ENCODE measurements at places on chromosomes 16 and 17.

- no peak for DNase-seq
Observed at GRCh38 chr16:80176114-80176513, 364.7 kb upstream of the DYNLRB2 start.

GRCh38 chr16:11403534-11403795 lies 58.2 kb downstream of the RMI2 start:
- DNase-seq: no peak

DNA sequence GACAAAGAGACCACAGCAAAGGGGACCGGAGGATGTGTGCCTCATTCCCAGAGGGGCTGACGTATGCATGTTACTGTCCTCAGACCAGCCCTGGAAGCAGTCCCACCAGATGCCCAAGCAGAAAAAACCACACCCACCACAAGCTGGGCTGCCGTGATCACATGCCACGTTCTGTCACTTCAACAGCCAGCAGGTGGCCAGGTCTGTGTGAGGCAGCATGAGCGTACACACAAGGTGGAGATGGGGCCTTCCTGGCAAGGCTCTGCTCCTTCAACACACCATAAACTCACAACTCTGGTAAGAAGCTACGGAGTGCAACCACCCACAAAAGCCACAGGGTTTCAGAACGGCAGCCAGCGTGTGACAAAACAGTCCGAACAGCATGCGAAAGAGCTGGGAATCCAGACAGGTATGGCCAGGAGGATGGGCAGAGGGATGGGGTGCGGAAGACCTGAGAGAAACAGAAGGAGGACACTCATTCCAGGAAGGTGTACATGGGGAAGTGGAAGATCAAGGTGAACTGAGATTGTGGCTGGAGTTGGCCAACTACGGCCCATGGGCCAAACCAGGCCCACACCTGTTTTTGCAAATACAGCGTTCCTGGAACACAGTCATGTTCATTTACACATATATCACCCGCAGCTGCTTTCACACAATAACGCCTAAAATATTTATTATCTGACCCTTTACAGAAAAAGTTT lies 27.9 kb downstream of the MBTPS1 start:
- peak; percentile 70 for DNase-seq

- no peak for DNase-seq
Observed at GRCh38 chr17:63420868-63421680, 25.0 kb downstream of the CYB561 start.

GRCh38 chr16:48628359-48628985 lies 18.5 kb upstream of the N4BP1 start:
- no peak for DNase-seq

DNA sequence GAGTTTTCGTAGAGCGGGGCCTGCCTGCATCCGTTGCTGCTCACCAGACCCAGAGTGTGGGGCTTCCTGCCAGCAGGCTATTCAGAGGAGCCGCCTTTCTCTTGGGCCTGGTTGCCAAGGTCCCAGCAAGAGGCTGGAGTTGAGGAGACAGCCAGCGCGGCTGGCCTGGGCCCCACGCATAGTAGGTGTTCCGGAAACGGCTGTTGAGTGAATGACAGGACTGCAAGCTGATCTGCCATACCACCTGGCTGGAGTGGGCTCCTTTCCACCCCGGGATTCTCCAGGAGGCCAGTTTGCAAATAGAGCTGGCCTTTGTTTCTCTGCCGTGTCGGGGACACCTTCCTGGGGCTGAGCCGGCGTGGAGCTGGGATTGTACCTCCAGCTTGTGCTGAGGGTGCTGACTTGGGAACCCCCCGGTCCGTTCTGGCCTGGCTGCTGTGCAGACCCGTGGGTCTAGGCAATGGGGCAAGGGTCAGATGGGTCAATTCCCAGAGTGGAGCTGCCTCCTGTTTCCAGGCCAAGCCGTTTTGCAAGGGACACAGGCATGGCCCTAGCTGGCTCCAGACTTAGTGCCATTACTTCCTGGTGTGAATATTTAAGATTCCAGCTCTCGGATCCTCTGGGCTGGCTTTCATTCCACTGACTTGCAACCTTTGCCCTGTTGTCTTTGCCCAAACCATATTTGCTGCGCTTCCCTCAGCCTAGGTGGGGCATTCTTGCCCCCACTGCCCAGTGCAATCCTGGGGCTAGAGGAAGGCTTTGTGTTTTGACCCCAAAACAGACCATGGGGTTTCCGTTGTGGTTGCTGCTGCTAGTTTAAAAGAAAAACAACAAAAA lies 68.8 kb downstream of the CMIP start:
- no peak for DNase-seq

- DNase-seq: no peak
Observed at GRCh38 chr17:13415871-13416416, 185.8 kb downstream of the HS3ST3A1 start.

DNA sequence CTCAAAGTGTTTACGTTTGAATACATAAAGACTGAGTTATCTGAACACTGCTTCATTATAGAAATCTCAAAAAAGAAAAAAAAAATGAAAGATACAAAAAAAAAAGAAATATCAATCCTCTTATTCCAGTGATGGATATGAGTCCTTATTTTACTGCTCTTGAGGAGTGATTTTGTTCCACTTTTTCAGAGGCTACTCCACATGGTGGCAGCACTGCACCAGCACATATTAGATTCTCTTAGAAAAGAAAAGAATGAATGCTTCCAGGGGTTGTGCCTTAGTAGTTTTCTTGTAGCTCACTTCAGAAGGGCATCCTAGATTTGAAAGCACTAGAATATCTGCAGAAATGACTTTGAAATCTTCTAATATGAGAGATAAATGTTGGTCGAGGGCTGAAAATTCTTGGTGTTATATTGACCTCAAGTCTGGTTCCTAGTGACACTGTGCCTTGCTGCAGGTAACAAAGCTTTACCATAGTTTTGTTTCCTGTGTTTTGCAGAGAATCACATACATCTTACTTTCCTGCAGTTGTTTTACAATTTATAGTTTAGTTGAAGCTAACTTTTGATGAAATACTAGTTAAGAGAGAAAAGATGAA lies 25.9 kb downstream of the AP2B1 start:
- DNase-seq: peak; percentile 43

- no peak for DNase-seq
Observed at GRCh38 chr16:51053775-51054174, 97.3 kb downstream of the SALL1 start.

- DNase-seq: peak; percentile 81
Observed at GRCh38 chr17:66964930-66965800, 658 bp downstream of the CACNG4 start.

DNA sequence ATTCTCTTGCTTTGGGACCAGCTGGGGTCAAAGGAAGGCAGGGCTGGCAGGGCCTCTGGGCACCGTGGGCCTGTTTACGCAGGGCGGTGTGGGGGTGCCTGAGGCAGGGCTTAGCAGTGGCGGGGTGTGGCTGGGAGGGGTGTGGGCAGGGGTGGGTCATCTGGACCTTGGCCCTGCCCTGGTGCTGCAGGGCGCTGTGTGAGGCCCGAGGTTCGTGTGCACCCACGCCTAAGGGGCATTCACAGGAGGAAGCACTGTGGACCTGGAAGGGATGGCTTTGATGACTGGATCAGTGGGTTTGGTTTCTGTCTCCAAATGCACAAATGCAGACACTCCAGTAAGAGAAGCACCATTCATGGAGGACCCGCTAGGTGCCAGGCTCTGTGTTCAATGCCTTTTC lies 37.3 kb downstream of the BCO1 start:
- DNase-seq: no peak

- DNase-seq: no peak
Observed at GRCh38 chr16:3475604-3476375, 19.5 kb downstream of the C16orf90 start.

- no peak for DNase-seq
Observed at GRCh38 chr16:53771655-53772497, 67.9 kb downstream of the FTO start.

DNA sequence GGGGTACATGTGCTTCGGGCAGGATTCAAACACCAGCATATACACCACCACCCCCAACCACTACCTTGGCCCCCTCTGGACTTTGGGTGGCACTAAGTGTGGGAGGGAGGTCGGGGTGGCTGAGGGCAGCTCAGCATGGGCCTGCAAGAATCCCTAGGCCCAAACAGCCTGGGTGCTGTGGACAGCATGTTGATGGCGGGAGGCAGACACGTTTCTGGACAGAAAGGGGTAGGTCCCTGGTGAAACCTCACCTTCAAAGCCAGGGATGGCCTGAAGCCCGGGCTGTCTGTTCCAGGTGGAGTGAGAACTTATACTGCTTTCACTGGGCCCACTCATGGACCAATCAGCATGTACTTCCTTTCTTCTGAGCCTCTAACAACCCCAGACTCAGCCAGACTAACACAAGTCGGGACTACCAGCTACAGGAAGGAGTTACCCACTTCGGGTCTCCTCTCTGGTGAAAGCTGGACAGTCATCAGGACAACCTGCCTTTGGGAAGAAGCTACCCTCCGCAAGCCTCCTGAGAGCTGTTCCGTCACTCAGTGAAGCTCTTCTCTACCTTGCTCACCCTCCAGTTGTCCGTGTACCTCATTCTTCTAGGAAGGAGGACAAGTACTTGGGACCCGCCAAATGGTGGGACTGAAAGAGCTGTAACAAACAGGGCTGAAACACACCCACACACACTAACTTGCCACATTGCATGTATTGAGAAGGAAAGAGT lies 203.0 kb downstream of the CPPED1 start:
- DNase-seq: no peak

DNA sequence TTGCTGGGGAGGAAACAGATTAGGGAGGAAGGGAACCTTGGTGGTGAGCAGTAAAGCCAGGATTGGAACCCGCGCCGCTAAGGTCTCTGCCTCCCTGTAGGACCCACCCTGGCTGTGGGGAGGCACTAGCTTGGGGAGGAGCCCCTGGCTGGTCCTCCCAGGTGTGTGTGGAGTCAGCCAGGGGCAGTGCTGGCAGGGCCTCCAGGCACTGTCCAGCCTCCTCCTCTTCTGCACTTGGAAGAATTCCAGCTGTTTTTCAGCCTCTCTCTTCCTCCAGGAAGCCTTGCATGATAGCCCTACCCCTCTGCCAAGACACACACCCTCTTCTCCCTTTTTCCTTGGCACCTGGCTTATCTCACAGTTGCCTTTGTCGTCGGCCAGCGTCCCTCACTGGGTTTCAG lies 34.8 kb downstream of the TMEM235 start:
- DNase-seq: no peak

DNA sequence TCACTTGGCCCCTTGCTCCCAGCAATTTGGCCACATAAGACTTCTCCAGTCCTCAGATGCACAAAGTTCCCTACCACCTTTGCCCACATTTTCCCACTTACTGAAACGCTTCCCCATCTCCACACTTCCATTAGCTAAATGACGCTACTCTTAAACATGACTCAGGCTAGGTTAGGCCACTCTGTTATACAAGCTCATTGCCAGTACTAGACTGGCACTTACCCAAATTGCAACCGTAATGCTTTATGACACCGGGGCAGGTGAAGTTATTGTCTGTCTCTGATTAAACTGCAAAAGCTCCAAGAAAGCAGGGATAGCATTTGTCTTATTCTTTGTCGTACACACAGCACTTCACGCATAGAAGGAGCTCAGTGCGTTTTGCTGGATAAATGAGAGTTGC lies 29.2 kb downstream of the ASPA start:
- no peak for DNase-seq

DNA sequence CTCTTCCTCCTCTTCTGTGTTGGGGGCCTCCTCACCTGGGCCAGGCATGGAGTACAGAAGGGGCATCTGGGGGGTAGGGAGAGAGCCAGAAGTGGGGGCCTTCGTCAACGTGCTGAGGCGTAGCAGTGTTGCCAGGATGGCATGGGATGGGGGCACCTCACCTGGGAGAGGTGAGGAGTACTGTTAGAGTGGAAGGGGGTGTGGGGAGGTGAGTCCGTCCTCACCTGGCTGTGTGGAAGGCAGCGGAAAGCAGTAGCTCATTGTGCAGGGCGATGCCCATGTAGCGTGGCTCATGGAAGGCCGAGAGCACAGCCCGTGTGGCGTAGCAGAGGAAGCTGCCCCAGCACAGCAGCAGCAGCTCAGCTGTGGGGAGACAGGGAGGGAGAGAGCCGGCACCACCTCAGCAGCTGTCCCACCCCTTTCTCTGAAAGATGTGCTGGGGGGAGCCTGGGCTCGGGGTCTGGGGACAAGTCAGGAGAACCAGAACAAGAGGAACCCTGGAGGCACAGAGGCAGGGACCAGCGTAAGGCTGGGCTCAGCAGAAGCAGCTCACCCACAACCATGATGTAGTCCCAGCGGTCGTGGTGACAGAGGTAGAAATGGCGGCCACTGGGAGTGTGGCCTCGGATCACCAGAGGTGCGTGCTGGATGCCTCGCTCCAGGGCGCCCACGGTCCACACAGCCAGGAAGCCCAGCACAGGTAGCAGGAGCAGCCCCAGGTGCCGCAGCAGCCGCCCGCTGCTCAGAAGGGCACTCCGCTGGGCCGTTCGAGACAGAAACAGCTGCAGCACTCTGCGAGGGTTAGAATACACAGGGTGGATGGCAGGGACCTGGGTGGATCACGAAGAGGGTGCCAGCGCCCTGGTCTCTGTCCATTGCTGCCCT lies 9.0 kb downstream of the GPR179 start:
- no peak for DNase-seq

DNA sequence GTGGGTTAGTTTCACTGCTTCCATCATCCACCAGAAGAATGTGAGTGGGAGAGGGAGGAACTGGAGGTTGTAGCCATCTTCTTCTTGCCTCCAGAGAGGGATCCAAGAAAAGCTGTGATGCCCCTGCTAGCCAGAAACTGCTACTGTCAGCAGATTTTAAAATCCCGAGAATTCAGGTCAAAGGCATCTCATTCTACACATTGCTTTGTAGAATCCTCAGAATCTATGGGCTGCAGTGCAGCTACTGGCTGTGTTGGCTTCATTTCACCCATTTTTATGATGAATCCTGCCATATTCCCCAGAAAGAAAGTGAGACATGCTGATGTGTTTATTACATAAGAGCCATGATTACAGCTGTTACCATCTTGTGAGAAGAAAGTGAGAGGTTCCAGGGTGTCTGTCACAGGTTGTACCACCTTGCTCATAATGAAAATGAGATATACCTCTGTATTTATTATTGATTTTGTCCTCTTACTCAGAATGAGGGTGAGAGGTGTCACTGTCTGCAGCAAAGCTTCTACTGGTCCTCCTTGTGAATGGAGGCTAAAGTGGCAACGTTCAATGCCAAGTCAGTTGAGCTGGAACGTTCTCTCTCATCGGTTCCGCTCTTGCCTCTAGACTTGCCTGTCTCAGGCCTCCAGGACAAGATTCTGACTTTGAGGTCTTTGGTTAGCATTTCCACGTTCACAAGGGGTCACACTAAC lies 50.1 kb upstream of the MYH10 start:
- DNase-seq: no peak

DNA sequence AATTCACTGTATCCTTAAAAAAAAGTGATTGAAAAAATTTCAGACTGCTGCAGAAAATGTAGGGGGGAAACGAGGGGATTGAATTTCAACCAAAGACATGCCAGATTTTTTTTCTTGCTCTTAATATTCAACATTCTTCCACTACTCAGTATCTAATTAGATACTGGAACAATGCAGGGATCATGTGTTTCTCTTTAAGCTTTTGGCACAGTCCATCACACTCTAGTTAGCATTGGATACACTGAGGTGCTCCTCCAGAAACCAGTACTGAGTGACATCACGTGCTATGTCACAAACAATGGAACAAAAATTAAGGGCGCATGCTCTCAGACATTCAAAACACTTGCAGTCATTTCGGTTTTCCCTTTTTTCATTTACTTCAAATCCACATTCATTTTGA lies 298.6 kb upstream of the PSMD7 start:
- DNase-seq: no peak
